Mucosa of gallbladder (tissue), 1 donor: ENCODE measurements at places on chromosomes 12 and 14. TPM values are rescaled to one million over a fixed set of nuclear protein-coding genes. Genes with fewer than 3 reads are reported as not detected.
A peak's percentile ranks its signal among the peaks of the same experiment; 100 is the strongest.

DNA sequence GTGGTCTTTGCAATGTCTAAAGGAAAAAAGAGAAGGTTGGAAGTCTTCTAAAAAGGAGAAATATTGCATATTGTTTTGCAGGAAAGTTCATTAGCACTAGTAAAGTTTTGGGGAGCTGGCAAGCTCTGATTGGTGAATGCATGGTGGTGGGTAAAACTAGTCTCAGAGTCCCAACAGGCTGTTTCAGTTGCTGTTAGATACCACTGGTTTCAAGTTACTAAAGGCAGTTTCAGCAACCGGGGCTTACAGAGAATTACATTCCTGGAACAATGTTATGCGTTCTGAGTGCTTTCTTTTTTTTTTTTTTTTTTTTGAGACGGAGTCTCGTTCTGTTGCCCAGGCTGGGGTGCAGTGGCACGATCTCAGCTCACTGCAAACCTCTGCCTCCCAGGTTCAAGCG, 208.2 kb downstream of the EPS8 start:
- DNase-seq, result no peak

- peak; percentile 84 for DNase-seq
Measured at GRCh38 chr14:101927859-101928258, 36.5 kb upstream of the DYNC1H1 start.

GRCh38 chr14:90624732-90625400, 191.4 kb downstream of the TTC7B start:
- no peak for DNase-seq

GRCh38 chr12:92452763-92453162, 250.0 kb upstream of the PLEKHG7 start:
- DNase-seq, result no peak

GRCh38 chr14:81400852-81401251, 728 bp upstream of the STON2 start:
- peak; percentile 60 for DNase-seq

GRCh38 chr14:49193332-49194065, 392.7 kb downstream of the RPS29 start:
- DNase-seq, result no peak

GRCh38 chr14:38255408-38255672, 553 bp downstream of the CLEC14A start:
- DNase-seq, result no peak

The CCDC88C gene
- 78.5 TPM for total RNA-seq

- no peak for DNase-seq
Measured at GRCh38 chr12:22329621-22330020, 4.9 kb downstream of the ST8SIA1 start.

DNA sequence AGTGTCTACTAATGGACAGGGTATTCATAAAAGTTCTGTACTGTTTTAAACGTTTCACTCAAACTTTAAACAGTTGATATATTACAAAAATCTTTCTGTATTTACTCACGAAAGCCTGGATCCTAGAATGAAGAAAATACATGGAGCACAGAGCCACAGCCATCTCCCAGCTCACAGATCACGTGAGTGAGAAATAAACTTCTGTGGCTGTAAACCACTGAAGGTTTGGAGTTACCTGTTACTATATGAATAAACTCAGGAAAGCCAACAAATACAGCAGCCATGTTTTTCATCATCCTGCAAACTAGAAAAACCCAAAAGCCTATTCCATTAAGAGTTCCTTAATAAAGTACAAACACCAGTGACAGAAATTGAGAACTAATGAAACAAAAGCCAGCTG, 867 bp upstream of the TDG start:
- DNase-seq, result no peak

DNA sequence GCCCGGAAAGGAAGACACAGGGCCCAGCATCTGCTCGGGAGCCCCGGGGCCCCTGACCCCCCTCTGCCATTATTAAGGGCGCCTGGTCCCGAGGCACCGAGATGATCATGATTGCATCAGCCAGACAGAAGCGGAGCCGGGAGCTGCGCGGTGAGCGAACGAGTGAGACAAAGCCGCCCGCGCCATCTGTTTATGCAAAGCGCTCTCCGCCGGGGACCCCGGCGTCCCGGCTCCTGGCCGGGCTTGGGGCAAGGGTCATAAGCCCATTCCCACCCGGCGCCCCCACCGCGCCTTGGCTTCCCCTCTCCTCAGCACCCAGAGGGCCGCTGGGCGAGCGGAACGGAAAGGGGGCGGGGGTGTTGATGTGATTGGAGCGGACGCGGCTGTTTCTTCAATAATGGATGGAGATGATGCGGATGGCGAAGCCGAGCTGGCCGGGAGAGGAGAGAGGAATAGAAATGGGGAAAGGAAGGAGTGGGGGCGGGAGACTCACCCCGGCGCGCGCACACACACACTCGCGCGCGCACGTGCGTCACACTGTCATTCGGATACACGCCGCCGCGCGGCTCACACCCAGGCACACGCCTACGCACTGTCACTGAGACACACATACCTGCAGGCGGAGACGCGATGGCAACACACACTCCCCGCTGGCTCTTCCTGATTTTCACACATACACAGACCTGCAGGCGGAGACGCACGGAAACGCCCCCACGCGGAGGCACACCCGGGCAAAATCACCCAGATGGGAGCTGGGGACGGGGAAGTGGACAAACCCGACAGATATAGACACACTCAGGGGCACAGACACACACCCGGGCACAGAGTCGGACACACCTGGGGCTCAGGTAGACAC, 10.7 kb downstream of the STAC3 start:
- no peak for DNase-seq

DNA sequence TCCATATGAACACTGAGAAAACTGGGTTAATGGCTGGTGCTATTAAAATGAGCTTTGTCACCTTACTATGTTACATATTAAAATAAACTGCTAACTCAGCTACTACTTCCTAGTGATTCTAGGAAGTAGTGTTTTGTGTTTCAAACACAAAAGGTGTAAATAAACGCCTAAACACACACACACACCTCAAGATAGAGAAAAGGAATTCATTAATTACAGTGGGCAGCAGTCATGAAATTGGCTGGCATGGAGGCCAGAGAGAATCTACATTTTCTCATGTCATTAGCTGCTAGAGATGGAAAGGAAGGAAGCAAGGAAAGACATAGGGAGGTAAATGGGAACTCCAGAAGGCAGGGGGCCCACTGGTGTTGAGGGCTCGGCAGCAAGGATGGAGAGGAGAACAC, 787 bp upstream of the PRMT5 start:
- DNase-seq, result no peak

The ABHD4 gene
- 77.2 TPM for total RNA-seq

The TAS2R42 gene
- not detected for total RNA-seq

The LRIG3 gene
- total RNA-seq, result 50.8 TPM

The KRT79 gene
- not detected for total RNA-seq

DNA sequence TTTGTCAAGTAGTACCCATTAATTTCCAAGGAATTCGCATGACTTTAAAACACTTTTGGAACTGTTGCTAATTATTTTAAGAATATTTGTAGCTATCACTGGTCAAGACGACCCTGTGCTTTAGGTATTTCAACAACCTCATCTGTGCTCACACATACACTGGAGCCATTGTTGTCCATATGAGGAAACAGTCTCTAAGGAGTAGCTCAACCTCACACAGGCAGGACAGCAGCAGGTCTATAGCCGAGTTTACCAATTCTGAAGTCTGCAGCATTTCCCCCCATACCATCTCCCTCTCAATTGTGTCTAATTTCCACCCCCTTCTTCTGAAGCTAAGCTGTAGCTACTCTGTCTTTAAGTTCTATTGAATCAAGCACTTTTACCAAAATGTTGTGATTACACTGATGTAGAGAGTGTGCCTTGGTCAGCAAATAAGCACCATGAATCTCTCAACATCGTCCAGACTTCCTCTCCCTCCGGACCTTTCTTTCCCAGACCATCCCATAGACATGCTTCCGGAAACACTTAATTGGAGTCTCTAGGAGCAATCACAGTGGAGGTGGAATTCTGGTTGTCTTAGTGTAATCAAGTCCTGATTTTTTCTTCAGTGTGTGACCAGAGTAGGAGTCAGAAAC, 48.5 kb upstream of the NUAK1 start:
- DNase-seq, result no peak

DNA sequence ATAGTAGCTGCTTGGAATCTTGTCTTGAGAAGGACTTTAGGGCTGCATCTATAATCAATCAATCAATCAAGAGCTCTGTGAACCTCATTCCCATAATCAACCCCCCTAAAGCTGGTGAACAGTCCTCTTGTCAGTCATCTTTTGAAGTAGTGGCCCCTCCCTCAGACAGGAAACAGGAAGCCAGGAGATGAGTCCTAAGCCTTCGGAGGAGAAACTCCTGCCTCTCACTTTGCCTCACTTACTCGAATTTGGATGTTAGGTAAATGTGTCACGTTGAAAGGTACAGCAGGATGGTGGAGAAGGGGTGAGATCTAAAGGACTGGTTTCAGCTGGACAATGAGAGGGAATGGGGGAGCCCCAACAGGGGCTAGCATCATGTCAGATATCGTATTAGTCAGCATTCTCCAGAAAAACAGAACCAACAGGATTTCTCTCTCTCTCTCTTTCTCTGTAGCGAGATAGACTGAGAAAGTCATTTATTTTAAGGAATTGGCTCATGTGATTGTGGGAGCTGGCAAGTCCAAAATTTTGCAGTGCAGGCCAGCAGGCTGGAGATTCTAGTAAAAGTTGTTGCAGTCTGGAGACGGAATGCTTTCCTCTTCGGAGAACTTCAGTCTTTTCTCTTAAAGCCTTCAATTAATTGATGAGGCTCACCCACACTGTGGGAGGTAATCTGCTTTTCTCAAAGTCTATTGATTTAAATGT, 144.4 kb upstream of the PWP1 start:
- DNase-seq, result no peak

DNA sequence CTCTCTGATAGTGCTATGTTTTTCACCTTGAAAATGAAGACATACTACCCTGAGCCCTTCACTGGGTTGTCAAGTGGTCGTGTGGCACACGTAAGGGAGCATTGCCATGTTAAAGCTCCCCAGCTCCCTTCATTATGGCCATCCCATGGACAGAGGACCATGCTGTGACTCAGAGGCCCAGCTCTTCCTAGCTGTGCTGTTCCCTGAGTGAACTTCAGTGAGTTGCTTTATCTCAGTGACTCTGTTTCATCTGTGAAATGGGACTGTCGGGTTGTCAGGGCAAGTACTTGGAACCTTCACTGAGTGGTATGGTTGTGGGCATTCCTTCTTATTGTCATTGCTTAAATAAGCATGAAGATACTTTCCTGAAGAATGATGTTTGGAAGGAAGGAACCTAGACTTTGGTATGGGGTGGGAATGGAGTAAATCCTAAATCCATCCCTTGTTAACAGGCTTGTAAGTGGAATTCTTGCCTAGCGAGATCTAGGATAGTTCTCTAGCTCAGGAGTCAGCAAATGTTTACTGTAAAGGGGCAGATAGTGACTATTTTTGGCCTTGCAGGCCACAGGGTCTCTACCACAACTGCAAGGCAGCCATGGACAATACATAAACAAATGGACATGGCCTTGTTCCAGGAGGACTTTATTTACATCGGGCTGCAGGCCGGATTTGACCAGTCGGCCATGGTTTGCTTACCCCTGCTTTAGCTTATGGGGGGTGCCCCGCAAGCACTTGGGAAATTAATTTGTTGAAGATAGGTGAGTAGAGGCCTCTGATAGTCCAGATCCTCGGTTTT, 283.5 kb downstream of the ZFP36L1 start:
- DNase-seq, result no peak

DNA sequence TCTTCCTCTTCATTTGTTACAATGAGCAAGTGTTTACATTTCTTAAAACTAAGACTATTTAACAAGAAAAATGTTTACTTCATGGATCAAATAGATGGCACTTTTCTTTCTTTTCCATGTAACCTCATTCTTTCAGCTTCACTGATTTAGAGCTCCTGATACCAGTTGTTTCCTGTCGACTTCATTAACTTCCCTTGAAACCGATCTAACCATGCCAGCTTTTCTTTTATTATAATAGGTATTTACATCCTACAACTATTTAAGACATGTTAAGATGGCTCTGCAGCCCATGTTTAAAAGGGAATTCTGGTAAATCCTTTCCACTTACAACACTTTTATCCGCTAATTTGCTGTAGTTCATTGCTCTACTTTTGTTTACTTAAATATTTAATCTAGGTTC, 107.3 kb upstream of the DCN start:
- DNase-seq, result no peak

DNA sequence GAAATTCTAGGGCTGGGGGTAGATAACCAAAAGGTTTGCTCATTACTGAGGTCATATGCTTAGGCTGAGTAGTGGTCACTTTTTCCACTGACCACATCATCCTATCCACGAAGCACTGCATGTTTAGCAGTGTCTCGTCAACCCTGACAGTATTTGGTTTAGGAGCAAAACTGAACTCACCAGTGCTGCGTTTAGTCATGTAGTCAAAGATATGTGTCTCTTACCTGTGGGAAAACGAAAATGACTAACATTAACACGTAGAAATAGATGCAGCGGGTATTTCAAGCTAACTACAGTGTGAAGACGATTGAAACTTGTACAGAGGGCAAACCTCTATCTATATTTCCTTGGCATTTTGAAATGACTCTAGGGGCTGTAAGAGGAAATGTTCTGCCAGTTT, 34.6 kb downstream of the MTHFD1 start:
- DNase-seq, result no peak

DNA sequence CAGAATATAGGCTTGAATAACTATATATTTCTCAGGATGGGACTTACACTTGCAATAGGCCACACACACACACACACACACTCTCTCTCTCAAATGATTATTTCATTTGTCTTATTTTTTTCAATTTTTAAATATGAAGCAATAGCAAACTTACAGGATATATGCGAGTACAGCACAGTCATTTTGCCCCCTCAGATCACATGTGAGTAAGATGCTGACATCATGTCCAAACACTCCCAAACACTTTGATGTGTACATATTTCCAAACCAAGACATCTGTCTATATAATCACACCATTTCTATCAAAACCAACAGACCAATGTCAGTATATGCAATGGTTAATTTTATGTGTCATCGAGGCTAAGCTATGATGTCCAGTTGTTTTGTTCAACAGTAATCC, 1535.9 kb upstream of the FLRT2 start:
- no peak for DNase-seq

- DNase-seq, result no peak
Measured at GRCh38 chr12:67434671-67435370, 165.7 kb downstream of the CAND1 start.

The FGF23 gene
- 0.06 TPM for total RNA-seq

GRCh38 chr12:20409607-20410377, 41.5 kb downstream of the PDE3A start:
- DNase-seq, result no peak

- no peak for DNase-seq
Measured at GRCh38 chr14:97415907-97416306, 618.7 kb downstream of the VRK1 start.

The GPHN gene
- total RNA-seq, result 41.8 TPM

DNA sequence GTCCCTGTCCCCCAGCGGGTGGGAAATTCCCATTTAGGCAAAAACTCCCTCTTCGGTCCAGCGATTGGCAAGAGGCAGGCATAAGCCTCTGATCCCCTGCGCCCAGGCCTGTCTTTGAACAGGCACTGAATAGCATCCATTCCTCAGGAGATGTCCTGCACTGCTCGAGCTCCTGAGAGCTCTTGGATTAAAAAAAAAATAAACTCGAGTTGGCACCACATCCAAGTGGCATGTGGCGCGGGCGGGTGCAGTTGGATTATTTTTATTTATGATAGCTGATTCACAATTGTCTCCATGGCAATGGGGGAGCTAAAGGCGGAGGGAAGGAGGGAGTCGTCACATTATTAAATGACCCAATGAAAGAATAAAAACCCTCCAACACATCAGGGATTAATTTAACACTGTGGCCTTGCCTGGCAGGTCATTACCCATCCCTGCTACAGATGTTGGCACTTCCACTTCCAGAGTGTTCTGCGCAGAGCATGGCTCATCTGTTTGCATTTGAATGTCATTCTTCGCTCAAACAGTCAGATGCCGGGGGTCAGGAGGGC, 207.2 kb downstream of the AACS start:
- no peak for DNase-seq
